ENCODE measurements at places on chromosomes 5 and 9.

GRCh38 chr5:143396353-143396940 lies 7.0 kb downstream of the NR3C1 start:
- DNase-seq = no peak

- no peak for DNase-seq
These were observed 84.6 kb downstream of the DAB2IP start for GRCh38 chr9:121735793-121736770.

- DNase-seq = no peak
These were observed 7.5 kb upstream of the CMBL start for GRCh38 chr5:10315201-10315600.

DNA sequence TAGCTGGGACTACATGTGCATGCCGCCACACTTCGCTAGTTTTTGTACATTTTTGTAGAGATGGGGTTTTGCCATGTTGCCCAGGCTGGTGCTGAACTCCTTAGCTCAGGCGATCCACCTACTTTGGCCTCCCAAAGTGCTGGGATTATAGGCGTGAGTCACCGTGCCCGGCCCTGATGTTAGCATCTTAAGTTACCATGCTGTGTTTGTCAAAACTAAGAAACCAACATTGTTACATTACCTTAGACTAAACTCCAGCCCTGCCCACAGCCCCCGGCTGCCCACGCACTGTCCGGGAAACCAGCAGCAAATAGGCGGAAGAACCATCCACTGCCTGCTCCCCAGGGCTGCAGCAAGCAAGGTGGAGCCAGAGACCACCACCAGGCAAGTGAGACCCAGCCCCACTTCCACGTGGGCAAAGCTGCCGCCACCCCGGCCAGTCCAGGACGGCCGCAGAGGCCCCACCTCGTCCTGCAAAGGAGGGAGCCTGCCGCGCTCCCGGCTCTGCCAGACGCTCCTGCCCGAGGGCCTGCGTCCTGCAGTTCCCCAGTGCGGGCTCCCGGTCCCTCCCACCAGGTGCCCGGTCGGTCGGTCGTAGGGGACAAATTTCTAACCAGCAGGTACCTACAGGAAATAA lies 35.7 kb upstream of the TXN start:
- DNase-seq = no peak

GRCh38 chr5:531101-531748 lies 7.0 kb upstream of the SLC9A3 start:
- no peak for DNase-seq

DNA sequence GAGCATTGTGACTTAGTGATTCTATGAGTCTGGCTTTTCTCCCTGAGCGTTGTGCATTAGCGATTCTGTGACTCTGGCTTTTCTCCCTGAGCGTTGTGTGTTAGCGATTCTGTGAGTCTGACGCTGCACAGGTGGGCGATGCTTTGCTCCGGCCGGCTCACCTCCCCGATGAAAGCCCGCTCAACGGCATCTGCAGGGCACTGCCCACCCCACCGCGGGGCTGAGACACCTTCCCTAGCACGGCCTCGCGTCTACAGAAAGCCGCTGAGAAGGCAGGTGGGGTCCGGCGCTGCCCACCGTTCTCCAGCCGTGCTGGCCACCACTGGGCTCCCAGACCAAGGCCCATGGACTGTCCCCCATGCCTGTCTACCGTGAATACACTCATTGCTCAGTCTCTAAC lies 12.8 kb upstream of the SLC9A3 start:
- no peak for DNase-seq

GRCh38 chr5:151432210-151432609 lies 15.2 kb upstream of the SLC36A1 start:
- no peak for DNase-seq

Measured in activated CD4-positive, alpha-beta T cell treated with anti-CD3 and anti-CD28 coated beads, Interleukin-2, Interleukin-4, amounts not matched to agents 100 ng/mL and 50 ng/mL, durations not matched to agents 16 hours and 8 hours (primary cell).